IMR-90 (cell line): ENCODE measurements at places on chromosomes 4 and X. TPM values are rescaled to one million over a fixed set of nuclear protein-coding genes. Genes with fewer than 3 reads are reported as not detected.

- DNase-seq = peak; percentile 13
These were observed 185.4 kb downstream of the TSPAN5 start for GRCh38 chr4:98473046-98473445.

GRCh38 chr4:86947501-86948120, 12.8 kb downstream of the AFF1 start:
- DNase-seq = no peak

- DNase-seq = no peak
These were observed 1081.5 kb upstream of the TENM3 start for GRCh38 chr4:181161669-181162068.

DNA sequence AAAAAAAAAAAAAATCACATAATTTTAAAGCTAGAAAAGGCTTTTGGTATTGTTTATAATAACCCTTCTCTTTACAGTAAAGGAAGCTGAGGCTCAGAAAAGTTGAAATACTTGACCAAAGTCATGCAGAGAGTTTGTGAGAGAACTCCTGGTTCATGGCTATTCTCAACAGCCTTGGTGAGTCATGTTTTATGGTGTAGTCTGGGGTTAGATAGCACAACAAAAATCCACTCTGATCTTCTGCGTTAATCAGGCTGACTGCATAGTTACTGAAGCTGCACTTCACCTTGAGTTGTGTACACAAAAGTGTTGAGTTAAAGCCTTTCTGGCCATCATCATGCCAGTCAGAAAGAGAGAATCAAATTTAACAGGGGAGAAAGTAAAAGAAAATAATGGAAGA, 19.3 kb upstream of the SFRP2 start:
- DNase-seq = no peak

- DNase-seq = peak; percentile 26
These were observed 46.2 kb downstream of the MAGEB5 start for GRCh38 chrX:26262121-26262523.

- peak; percentile 6 for DNase-seq
These were observed 158.4 kb downstream of the TENT5D start for GRCh38 chrX:80578517-80579105.

- no peak for DNase-seq
These were observed 95.4 kb downstream of the NFKB1 start for GRCh38 chr4:102596532-102596931.

- no peak for DNase-seq
These were observed 8.1 kb upstream of the NR0B1 start for GRCh38 chrX:30317308-30317707.

GRCh38 chr4:130573742-130574141, 1477.8 kb downstream of the C4orf33 start:
- no peak for DNase-seq

DNA sequence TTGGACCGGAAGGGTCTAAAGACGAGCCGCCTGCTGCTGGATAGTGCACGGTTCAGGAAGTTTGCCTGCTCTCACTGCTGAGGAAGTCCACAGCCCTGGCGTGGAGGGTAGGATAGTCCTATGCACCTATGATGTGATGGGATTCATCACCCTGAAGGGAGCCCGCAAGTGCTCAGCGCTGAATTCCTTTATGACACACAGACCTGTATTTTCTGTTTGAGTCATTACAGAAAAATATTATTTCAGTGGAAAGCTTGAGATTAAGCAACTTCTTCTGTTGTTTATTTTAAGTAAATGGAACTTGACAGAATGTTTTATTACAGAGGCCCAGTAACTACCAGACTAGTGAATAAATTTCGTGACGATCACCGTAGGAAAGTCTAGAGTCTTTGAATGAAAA, 123.2 kb downstream of the TRIML1 start:
- peak; percentile 86 for DNase-seq

GRCh38 chr4:125387770-125388169, 73.0 kb downstream of the FAT4 start:
- no peak for DNase-seq

GRCh38 chr4:138275963-138276621, 33.9 kb upstream of the SLC7A11 start:
- DNase-seq = peak; percentile 91

Gene ITM2A
- total RNA-seq = not detected in 2 replicates

Gene WWC2
- total RNA-seq = 27.4 and 28.1 TPM in 2 replicates

Gene TNMD
- not detected in 2 replicates for total RNA-seq

Gene CNKSR2
- 0.56 and 0.90 TPM in 2 replicates for total RNA-seq

Gene GC
- not detected in 2 replicates for total RNA-seq
